Right renal cortex interstitium (tissue), 3 donors: ENCODE measurements at places on chromosomes 4 and X. TPM values are rescaled to one million over a fixed set of nuclear protein-coding genes. Genes with fewer than 3 reads are reported as not detected.

DNA sequence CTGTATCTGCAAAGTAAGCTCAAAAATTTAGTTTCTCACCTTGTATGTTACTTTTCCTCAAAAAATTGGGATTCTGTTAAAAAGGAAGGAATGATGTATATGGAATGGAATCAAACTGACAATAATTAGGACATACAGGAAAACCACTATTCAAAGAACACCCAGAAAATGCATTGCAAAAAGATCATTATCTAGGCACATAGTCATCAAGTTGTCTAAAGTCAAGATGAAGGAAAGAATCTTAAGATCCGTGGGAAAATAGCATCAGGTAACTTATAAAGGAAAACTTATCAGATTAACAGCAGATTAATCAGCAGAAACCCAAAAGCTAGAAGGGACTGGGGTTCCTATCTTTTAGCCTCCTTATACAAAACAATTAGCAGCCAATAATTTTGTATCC is 23.1 kb upstream of the PLK4 start:
- no peak for DNase-seq

GRCh38 chr4:91319556-91320268 is 984.1 kb upstream of the GRID2 start:
- no peak for DNase-seq

- DNase-seq, result no peak
These were observed 933 bp downstream of the CNKSR2 start for GRCh38 chrX:21374994-21375707.

NEIL3 gene
- 5.4 TPM for polyA plus RNA-seq

GRCh38 chrX:154728431-154729190 is 22.3 kb downstream of the GAB3 start:
- DNase-seq, result no peak

DNA sequence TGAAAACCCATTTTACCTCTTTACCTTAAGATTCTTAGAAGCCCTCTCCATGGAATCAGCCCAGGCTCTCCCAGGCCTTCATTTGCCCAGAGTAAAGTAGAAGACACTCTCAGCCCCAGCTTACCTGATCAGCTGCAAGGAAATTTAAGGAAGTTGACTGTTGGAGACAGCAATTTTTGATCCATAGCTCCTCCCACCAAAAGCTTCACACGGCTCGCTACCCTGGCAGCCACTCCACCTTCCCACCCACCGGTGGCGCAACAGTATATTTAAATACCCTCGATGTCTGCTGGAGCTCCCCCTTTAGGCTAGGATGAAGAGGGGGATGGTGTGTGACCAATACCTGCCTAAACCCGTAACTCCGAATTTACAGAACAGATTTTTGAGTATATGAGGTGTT is 75.4 kb downstream of the MBNL3 start:
- no peak for DNase-seq
